ENCODE measurements at places on chromosomes 16 and 17. TPM values are rescaled to one million over a fixed set of nuclear protein-coding genes. Genes with fewer than 3 reads are reported as not detected.

COPZ2 gene
- total RNA-seq = 10.8 TPM

CRHR1 gene
- 0.86 TPM for total RNA-seq

RBFOX1 gene
- total RNA-seq = 5.7 TPM

TMEM204 gene
- total RNA-seq = 0.39 TPM

DNA sequence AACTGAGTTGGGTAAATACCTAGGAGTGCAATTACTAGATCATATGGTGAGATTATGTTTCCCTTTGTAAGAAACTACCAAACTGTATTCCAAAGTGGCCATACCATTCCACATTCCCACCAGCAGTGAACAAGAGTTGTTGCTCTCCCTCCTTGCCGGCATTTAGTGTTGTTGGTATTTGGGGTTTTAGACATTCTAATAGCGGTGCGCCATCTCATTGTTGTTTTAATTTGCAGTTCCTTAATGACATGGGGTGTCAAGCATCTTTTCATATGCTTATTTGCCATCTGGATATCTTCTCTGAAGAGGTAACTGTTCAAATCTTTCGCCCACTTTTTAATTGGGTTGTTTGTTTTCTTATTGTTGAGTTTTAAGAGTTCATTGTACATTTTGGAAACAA, 164.2 kb upstream of the LHX1 start:
- no peak for DNase-seq

DNA sequence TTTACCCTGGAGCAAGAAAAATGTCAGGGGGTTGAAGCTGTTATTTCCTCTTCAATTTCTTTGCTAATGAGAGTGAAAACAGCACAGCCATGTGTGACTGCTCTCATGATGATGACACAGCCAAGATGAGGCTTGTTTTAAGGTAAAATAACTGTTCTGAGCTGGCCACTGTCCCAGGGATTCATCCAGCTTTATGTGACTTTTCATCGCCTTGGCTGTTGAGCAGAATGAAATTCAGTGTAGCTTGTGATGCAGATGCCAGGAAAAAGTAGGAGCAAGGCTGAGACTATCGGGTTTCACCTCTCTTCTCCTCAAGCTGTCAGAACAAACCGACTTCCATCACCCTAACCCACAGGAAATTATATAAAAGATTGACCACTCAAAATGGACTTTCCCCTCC, 361.8 kb upstream of the CDH5 start:
- peak; percentile 41 for DNase-seq

- peak; percentile 48 for DNase-seq
Measured at GRCh38 chr16:68644715-68645493, at the start of gene CDH3. CDH3 (plus strand) TSS chr16:68645310; CDS start chr16:68645380, 70 bp downstream.

- peak; percentile 97 for DNase-seq
Measured at GRCh38 chr16:19113577-19114358, at the start of gene ITPRIPL2. ITPRIPL2 (plus strand) TSS chr16:19113964; CDS start chr16:19114462, 498 bp downstream.

DNA sequence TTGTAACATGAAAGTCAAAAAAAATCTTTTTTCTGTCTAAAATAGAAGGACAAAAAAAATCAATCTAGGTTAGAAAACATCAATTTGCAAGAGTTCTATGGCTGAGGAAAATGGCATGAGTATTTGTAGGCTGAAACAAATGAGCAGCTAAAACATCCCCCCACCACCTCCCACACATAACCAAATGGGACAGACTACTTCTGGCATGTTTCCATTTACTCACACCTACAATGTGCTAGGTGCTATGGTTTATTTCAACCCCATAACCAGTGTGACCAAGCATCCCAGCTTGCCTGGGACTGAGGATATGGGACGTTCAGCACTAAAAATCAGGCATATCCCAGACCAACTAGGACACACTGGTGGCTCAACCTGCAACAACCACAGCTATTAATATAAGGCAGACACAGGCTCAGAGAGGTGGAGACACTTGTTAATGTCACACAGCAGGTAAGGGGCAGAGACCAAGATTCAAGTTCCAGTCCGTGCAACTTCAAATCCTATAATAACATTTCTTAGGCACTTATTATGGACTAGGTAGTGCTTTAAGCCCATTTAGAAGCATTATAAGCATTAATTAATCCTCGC, 96.0 kb downstream of the XYLT1 start:
- DNase-seq = no peak

- no peak for DNase-seq
Measured at GRCh38 chr16:26128296-26128695, 436.5 kb downstream of the HS3ST4 start.

GRCh38 chr16:7597677-7598076, 265.0 kb downstream of the RBFOX1 start:
- DNase-seq = no peak

- no peak for DNase-seq
Measured at GRCh38 chr17:62681939-62682381, 54.5 kb downstream of the MRC2 start.

DNA sequence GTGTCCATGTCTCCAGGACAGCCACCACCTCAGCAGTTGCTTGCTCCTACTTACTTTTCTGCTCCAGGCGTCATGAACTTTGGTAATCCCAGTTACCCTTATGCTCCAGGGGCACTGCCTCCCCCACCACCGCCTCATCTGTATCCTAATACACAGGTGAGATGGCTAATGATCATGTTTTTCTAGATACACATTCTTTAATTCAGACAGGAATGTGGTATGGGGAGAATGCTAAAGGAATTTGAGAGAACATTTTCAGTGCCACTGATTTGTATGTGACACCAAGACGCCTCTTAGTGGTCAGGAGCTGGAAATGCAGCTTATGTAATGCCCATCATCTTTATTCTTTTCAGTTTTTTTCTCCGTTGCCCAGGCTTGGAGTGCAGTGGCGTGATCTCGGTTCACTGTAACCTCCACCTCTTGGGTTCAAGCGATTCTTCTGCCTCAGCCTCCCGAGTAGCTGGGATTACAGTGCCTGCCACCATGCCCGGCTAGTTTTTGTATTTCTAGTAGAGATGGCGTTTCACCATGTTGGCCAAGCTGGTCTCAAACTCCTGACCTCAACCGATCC, 8.9 kb upstream of the RAPGEFL1 start:
- DNase-seq = peak; percentile 80

- no peak for DNase-seq
Measured at GRCh38 chr17:50618941-50619340, 15.7 kb upstream of the ABCC3 start.

DNA sequence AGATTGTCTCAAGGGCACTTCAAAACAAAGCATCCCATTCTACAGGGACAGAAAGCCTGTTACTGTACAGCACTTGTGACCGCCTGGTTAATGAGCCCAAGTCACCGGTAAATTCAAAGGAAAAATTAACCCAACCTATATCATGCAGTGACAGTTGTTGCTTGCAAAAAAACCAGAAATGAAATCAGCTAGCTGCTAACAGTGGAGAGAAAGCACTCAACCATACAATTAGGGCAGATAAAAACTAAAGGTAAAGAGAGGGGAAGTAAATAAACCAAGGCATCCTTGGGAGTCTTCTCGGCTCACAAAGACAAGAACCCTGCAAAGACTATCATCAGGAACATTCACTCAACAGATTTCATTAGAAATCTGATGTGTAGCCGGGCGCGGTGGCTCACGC, 5.9 kb downstream of the RETREG3 start:
- DNase-seq = no peak

- DNase-seq = peak; percentile 70
Measured at GRCh38 chr16:16797239-16797638, 418.3 kb downstream of the NPIPA7 start.

GRCh38 chr16:3577302-3577752, at the start of gene NLRC3:
NLRC3 (minus strand) TSS chr16:3577403; CDS start chr16:3565036, 12,367 bp downstream.
- no peak for DNase-seq

DNA sequence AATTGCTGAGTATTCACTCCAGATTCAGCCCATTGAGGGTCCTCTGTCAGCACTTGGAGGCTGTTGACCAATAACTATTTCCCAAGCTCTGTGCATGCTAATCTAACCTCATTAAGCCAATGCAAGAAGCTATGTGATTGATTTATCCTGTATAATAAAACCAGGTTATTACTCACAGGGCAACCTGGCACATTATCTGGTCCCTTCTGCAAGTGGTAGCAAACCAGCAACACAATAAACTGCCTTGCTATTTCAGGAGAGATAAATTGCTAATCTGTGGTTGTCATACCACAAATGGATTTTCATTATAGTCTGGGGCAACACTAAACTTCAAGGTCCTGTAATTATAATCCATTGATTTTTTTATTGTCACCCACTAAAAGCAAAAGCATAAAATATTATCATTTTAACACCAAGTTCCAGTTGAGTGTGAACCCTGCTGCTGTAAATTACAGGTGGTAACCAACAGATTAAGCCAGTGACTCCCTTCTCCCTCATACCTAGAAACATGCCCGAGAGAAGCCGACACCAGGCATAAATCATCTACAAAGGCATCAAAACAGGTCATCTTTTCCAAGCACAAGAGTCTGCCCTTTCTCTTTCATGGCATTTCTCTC, 51.1 kb upstream of the SOX9 start:
- DNase-seq = no peak

GRCh38 chr16:88405216-88406060, 22.7 kb downstream of the ZNF469 start:
- no peak for DNase-seq

GRCh38 chr17:63984236-63984635, 11.5 kb upstream of the SCN4A start:
- DNase-seq = no peak

- no peak for DNase-seq
Measured at GRCh38 chr17:82702231-82702927, 3.9 kb upstream of the RAB40B start.

All from cardiac muscle cell (in vitro differentiated cells and primary cell).